ENCODE measurements at places on chromosomes 5 and 9. TPM values are rescaled to one million over a fixed set of nuclear protein-coding genes. Genes with fewer than 3 reads are reported as not detected.

The PLPPR1 gene
- total RNA-seq, result not detected

The NEUROG1 gene
- total RNA-seq, result not detected

The SPINK7 gene
- not detected for total RNA-seq

The GOLM1 gene
- 1.9 TPM for total RNA-seq

The HAUS6 gene
- 27.6 TPM for total RNA-seq

The PCDH1 gene
- not detected for total RNA-seq

The FST gene
- total RNA-seq, result 0.28 TPM

The NOTCH1 gene
- total RNA-seq, result 67.0 TPM

The KCNN2 gene
- not detected for total RNA-seq

The COL15A1 gene
- total RNA-seq, result 0.42 TPM

The PRSS3 gene
- total RNA-seq, result not detected

The LCN15 gene
- not detected for total RNA-seq

The PCDHGC3 gene
- not detected for total RNA-seq

The SPATA9 gene
- total RNA-seq, result not detected

The NFIB gene
- not detected for total RNA-seq

The WHRN gene
- total RNA-seq, result 10.5 TPM

The SHB gene
- 0.78 TPM for total RNA-seq

The CD14 gene
- 3.5 TPM for total RNA-seq

The DMGDH gene
- total RNA-seq, result not detected

The WNT8A gene
- total RNA-seq, result not detected

The ZBED3 gene
- total RNA-seq, result 3.8 TPM

The PCDHGA9 gene
- 0.11 TPM for total RNA-seq

The HMGXB3 gene
- total RNA-seq, result 41.3 TPM

The MAP3K1 gene
- 33.4 TPM for total RNA-seq

The LIFR gene
- total RNA-seq, result not detected

The LRRC26 gene
- total RNA-seq, result not detected

The ADAMTS16 gene
- total RNA-seq, result not detected

The CDC20B gene
- total RNA-seq, result 0.48 TPM

The PCDHB7 gene
- total RNA-seq, result not detected

The TOR2A gene
- 21.7 TPM for total RNA-seq

The RGS7BP gene
- not detected for total RNA-seq

The RNF208 gene
- total RNA-seq, result 7.2 TPM

The FAM200C gene
- 0.71 TPM for total RNA-seq
